D341Med (cell line): ENCODE measurements at places on chromosomes 3 and 15.

- DNase-seq = no peak
These were observed 2.3 kb upstream of the BMF start for GRCh38 chr15:40110866-40111550.

DNA sequence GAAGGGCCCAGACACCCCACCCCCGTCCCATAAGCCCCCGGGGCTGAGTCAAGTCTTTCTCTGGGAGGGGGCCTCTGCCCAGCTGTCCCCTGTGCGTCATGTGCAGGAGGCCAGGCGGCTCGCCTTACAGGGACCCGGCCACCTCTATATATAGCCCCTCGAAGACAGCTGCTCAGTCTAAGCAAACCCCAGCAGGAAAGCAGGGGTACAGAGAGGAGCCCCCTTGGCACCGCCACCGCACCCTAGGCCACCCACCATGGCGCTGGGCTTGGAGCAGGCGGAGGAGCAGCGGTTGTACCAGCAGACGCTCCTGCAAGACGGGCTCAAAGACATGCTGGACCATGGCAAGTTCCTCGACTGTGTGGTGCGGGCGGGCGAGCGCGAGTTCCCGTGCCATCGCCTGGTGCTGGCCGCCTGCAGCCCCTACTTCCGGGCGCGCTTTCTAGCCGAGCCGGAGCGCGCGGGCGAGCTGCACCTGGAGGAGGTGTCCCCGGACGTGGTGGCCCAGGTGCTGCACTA lies at the start of gene KLHL40:
Gene KLHL40, plus strand, starts transcription at position 175 of the 519 bp plus-strand sequence. Its CDS starts 82 bp downstream, at position 257.
- no peak for DNase-seq

GRCh38 chr15:39587096-39587721 lies 6.3 kb downstream of the THBS1 start:
- no peak for DNase-seq

- DNase-seq = no peak
These were observed 193.3 kb upstream of the TOPAZ1 start for GRCh38 chr3:44048196-44048924.

DNA sequence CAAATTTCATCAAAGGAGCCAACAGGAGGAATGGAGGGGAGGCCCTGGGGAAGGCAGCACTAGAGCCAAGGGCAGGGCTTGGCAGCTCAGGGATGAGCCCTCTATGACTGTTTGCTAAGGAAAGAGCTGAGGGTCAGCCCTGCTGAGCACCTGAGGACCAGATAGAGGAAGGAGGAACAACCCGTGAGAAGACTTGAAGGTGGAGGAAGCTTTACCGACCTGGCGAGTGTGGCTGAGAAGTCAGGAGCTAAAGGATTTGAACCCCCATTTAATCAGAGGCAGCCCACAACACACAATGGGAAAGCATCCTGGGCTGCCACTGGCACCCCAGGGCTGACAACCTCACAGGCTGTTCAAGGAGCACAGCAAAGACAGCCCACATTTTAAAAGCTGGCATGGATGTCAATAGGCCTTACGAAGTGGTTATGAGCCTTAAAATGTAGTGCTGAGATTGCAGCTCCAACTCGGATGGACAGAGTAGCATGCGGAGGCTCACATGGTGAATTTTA lies 20.7 kb upstream of the LRRC2 start:
- no peak for DNase-seq

GRCh38 chr3:66991459-66991858 lies 6.6 kb upstream of the KBTBD8 start:
- DNase-seq = peak; percentile 57

DNA sequence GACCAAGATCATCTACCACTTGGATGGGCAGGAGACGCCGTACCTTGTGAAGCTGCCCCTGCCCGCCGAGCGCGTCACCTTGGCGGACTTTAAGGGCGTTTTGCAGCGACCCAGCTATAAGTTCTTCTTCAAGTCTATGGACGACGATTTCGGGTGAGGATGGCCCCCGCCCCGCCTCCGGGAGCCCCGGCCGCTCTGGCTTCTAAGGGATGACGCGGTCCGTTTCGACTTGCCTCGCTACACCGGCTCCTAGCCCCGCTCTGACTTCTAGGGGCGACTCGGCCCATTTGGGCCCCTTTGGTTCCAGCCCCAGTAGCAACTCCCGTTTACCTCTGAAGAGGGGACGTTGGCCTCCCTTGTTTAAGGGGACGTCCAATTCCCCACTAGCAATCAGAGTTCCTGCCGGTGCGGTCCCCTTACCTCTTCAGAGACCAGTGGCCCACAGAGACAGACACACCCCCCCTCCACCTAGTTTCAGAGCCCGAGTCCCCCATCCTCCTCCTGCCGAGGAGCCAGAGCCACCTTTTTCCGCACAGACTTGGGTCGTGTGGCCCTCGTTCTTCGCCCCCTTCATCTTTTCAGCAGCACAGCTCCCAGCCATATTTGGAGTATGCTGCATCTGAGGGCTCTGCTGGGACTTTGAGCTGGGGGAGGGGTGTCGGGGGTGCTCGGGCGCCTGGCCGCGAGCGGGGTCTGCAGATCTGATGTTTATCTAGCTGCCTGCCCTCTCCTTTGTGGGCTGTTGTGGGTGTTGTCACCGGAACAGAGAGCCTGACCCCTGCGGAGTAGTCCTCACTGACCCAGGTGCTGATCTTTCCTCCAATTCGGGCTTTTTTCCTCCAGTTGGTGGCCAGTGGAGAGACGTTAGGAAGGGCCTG lies 706 bp downstream of the DVL3 start:
- peak; percentile 61 for DNase-seq

DNA sequence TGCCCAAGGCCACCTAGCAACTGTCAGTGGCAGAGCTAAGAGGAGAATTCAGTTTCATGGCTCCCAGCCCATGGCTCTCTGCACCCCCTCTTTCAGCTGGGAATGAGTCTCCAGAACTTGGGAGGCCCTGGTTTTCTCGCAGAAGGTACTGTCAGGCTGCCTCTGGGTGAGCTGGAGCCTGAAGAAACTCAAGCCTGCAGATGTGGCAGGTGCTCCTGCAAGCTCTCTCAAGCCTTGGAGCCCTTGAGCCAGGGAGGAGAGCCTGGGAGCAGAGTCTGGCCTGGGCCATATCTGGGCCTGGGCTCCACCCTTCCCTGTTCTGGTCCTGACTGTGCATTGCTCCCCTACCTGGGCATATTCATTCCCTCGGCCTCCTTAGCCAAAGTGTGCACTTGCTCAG lies 74.4 kb upstream of the TLE3 start:
- DNase-seq = no peak

- DNase-seq = no peak
These were observed 59.0 kb upstream of the PDZRN3 start for GRCh38 chr3:73683706-73684105.

DNA sequence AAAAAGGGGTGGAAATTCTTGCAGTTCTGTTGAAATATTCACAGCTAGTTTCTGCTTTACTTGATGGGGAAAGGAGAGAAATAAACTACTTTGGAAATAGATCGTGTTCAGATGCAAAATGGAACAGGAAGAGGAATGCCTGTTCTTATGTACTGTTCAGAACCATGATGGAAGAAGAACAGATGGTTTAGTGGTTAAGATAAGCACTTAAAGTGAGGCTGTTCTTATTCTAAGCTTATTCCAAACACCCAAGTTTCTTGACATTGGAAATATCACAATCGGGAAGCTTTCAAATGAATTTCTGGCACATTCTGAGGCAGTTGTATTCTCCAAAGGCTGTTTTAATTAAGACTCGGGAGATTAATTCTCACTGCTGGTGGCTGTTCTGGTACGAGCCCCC lies 228.5 kb downstream of the LSAMP start:
- DNase-seq = no peak

DNA sequence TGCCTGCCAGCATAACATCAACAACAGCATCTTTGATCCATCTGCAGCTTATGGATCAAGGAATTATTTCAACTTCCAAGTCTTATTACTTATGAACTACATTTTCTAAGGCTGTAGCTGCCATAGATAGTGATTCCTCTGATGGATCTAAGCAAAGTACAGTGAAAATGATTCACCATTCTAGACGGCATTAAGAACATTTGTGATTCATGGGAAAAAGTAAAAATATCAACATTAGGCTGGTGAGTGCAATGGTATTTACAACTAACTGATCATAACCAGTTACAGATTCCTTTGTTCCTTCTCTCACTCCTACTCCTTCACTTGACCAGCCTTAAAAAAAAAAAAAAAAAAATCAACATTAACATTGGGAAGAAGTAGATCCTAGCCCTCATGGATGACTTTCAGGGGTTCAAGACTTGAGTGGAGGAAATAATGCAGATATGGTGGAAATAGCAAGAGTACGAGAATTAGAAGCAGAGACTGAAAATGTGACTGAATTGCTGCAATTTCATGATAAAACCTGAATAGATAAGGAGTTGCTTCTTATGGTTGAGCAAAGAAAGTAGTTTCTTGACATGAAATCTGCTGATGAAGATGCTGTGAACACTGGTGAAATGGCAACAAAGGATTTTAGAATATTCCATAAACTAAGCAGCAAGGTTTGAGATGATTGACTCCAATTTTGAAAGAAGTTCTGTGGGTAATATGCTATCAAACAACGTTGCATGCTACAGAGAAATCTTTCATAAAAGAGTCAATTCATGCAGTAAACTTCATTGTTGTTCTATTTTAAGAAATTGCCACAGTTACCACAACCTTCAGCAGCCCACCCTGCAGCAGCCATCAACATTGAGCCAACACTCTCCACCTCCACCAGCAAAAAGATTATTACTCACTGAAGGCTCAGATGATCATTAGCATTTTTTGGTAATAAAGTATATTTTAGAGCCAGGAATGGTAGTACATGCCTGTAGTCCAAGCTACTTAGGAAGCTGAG lies 22.8 kb downstream of the SLC12A6 start:
- no peak for DNase-seq

- DNase-seq = no peak
These were observed 19.9 kb downstream of the KLF13 start for GRCh38 chr15:31346367-31347066.

DNA sequence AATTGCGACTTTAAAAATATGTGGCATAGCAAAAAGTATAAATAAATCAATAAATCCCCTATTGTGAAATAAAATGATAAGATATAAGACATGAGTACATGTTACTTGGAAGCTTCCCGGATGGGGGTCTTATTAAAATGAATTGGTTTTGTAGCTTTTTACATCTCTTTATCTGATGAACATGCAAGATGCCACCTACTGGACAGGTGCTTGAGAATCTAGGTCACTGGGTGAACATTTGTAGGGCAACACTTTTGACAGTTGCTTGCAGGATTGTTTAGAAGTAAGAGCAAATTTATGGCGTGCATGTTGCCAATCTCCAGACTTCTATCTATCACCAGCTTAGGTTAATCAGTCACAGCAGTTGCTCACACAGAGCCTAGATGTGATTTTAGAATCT lies 362.7 kb upstream of the SUCLG2 start:
- DNase-seq = no peak

- no peak for DNase-seq
These were observed 46.7 kb downstream of the IGF2BP2 start for GRCh38 chr3:185778094-185778493.

DNA sequence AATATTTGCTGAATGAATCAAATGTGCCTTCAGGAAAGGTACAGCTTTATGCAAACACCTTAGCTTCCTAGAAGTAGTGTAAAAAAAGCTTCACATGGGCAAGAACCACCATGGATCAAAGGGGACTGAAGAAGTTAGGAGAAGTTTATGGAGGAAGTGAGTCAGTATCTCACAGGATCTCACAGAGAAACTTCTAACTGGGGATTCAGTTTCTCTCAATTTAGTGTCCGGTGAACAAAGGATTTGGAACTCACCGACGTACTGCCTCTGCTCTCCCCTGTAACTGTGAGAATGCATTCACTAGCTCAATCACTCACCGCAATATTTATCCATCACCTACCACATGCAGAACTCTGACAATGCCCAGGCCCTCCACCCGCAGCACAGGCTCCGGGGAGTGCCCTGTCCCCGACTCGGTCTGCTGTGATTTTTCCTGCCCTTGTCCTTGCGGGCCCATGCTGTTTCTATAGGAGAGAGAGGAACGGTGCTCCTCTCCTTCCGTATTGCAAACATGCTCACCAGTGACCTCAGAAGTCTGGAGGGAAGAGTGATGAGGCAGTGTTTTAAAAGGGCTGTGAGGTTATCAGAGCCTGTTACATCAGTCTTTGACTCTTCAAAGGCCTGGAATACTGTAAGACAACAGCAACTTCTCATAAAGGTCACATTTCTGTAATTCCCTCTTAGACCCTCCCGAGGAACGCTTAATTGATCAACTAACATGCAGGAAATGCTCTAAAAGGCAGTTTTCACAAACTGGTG lies 222.5 kb upstream of the ICE2 start:
- no peak for DNase-seq

- DNase-seq = no peak
These were observed 39.7 kb downstream of the NUDT16 start for GRCh38 chr3:131421301-131421700.
